Activated T-cell treated with anti-CD3 and anti-CD28 coated beads, Interleukin-2, amount 50 U/mL, for 24 hours (primary cell): ENCODE measurements at places on chromosomes 6 and 20.

- no peak for DNase-seq
Observed at GRCh38 chr6:56026455-56027180, 151.2 kb upstream of the BMP5 start.

DNA sequence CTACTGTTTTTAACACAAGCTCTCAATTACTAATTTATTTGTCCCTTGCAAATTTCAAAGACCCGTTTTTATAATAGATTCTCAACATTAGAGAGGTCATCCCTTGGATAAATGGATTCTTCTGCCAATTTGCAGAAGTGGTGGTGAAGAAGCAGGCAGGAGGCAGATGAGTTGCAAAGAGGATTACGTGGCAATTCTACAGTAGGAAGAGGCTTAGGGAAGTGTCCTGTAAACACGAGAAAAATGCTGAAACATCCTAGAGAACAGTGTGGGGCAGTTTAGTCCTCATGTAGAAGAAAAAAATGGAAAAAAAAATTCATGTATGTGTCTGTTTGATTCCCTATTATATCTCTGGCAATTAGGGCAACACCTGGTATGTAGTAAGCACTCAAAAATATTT lies 87.6 kb downstream of the BMP2 start:
- DNase-seq, result no peak

DNA sequence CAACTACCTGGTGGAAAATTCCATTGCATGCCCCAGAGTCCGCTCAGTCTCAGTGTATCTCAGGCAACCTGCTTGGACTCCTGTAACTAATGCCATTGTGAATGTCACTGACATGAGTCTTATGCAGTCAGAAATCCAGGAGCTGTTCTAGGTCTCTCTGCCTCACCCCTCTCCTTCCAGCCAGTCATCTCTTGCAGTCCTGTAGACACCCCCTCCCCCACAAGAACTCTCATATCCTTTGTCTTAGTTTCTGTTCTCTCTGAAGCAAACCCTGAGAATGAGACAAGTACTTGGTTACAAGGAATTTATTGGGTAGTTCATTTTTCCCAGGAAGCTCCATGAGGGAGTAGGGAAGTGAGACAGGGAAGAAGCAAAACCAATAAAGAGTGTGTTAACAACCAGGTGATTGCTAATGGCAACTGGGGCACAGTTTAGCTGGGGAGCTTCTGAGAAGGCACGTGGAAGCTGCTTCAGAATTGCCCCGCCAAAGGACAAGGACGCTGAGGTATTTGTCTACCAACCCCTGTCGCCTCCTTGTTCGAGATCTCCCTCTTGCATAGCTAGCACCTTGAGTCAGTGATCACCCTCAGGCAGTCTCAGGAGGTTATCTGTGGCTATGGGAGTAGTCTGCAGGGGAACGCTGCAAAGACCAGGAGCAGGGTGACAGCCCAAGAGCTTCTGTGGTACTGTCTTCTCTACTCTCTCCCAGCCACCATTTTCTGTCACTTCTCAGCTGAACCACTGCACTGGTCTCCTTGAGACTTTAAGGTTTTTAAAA lies 911.4 kb upstream of the FLRT3 start:
- DNase-seq, result no peak

GRCh38 chr6:113970805-113971676 lies at the start of gene HDAC2:
Gene HDAC2 (minus strand): TSS chr6:113971148. CDS start chr6:113970908, 240 bp downstream.
- DNase-seq, result peak; percentile 94

DNA sequence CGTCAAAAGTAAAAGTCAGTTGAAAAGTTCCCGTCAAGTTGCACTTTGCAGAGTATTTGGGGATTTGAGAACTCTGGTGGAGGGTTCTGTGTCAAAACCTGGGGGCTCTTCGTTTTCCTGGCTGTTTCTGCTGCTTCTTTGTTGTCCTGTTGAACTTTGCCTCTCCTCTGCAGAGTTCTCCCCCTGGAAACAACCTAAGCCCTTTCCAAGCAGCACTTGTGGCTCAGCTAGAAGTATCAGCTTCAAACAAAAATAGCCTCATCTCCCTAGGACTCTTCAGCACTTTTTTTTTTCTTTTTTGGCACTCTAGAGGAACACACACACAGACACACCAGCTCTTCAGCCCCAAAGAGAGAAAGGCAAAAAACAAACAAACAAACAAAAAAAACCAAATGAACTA lies at the start of gene TRDN:
TSS of gene TRDN (minus strand) at position 169 of the 400 bp plus-strand sequence. CDS start 175 bp downstream, outside the sequence.
- DNase-seq, result no peak

GRCh38 chr6:137283080-137283479 lies 63.9 kb upstream of the IFNGR1 start:
- no peak for DNase-seq

GRCh38 chr20:22374678-22375590 lies 209.4 kb downstream of the FOXA2 start:
- DNase-seq, result no peak

DNA sequence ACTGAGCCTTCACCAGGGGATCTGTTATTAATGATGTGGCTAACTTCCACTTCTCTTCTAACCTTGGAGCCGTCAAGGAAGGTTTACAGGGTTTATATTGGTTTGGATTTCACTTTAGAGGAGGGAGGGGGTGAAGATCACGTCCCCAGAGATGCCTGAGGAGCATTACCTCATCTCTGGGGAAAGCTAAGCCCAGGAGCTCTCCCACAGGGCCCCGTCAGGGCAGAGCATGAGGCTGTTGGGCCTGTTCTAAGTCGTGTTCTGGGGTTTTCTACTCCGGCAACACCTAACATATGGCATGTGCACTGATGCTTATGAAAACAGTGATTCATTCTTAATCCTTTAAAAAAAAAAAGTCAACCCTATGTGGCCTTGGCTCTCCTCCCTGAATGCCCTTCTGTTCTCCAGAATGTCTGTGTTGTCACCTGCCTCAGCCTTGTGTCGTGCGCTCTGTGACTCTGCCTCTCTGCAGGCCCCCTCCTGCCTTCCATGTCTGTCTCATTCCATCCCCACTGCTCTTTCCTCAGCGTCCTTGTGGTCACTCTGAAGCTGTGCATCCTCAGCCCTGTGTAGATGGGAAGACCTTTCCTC lies 97.4 kb upstream of the JARID2 start:
- DNase-seq, result no peak

DNA sequence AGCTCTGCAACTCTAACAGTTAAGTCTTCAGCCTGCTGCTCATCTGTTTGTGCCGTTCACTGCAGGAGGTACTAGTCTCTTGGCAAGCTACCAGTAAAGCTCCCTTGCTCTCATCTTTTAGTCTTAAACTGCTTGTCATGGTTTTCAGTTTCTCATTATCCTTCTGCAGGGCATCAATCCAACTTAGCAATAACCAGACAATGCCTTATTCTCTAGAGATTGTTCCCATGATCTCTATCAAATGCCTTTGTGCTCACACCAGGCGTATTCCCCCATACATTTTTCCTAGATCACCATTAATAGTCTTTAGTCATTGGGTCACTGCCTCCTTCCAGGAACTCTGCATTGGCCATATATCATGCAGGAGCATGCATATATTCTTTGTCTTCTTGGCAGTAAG lies 171.3 kb downstream of the GRM1 start:
- no peak for DNase-seq

GRCh38 chr20:49647550-49647949 lies 66.1 kb downstream of the B4GALT5 start:
- DNase-seq, result no peak

DNA sequence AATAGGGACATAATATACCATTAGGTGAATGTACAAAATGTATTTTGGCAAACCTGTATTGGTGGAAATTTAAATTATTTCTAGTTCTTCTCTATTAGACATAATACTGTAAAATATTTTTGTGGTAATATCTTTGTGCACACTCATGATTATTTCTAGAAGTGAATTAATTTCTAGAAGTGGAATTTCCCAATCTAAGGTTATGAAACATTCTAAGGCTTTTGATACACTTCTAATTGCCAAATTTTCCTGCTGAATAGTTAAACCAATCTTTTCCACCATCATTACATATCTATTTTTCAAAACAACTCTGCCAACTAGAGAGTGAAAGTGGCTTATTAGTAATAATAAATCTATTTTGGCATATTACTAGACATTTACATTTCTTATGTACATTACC lies 1.8 kb upstream of the CCND3 start:
- no peak for DNase-seq

DNA sequence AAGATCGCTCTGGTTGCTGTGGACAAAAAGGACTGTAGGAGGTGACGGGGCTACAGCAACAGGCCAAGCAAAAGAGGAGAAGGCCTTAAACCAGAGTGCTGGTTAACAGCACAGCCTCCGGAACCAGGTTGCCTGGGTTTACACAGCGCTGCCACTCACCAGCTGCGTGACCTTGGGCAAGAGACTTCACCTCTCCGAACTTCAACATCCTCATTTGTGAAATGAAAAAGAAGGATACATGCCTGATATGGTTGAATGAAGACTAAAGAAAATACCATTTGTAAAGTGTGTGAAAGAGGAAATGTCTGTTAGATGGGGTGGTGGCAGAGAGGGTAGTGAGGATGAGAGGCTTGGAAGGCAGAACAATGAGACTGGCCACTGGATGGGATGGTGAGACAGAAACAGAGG lies 44.9 kb downstream of the PREX1 start:
- DNase-seq, result no peak

- DNase-seq, result no peak
Observed at GRCh38 chr6:3890047-3890446, 40.9 kb downstream of the FAM50B start.
